Stimulated activated CD4-positive, alpha-beta T cell treated with anti-CD3 and anti-CD28 coated beads, Interleukin-15, amount 100 ng/mL, for 24 hours (primary cell): ENCODE measurements at places on chromosomes 2 and 18.

- DNase-seq, result no peak
Measured at GRCh38 chr2:237566401-237567235, at the start of gene PRLH. TSS of gene PRLH (plus strand) at chr2:237566574. CDS start at chr2:237566574, 0 bp downstream.

GRCh38 chr2:181164699-181165098 is 184.3 kb downstream of the UBE2E3 start:
- no peak for DNase-seq

DNA sequence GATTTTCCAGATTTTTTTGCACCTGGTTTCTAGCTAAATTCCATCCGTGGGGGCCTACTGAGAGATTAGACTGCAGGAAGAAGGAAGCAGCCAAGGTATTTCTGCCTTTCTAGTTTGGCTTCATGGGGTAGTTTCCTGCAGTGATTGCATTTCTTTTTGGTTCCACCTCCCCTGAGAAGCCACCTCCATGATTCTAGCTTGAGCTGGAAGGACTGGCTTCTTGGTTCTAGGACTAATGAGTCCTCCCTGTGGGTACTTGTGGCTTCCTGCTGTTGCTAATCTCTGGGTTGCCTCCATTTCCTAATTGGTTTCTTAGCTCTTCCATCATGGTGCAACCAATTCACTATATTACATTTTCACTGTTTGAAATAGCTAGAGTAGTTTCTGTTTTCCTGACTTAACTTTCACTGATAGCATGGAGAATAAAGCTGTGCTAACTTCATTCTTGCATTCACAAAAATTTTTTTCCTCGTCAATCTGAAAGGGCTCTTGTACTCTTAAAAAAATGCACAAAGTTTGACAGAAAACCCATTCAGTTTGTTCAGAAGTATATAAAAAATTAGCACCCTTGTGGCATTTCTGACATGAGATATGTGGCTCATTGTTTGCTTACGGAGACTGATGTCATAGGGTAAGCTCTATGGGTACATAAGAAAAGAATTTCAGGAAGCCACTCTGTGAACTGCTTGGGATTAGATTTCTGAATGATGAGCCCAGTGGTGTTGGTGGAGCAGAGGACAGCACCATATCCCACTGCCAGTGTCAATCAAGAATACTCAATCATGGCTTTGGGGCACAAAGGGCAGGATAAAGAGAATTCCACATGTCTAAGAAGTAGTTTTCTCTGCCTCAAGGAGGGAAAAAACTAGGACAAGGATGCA is 242.8 kb upstream of the RBMS1 start:
- no peak for DNase-seq

DNA sequence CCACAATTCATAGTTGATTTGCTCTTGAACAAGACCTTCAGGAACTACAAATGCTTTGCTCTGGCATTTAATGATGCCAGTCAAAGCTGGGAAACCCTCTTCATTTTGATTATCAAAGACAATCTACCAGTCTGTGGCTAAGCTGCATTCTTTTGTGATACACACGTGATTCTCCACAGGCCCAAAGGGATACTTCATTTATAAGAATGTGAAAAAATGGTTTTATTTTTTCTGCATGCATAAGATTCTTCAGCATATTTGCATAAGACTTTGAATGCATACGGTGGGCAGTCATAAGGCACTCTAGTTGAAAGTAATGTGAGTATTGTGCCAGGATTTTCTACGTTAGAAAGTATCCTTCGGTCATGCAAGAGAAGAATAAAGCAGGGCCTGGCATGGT is 33.0 kb upstream of the ARL5A start:
- no peak for DNase-seq

DNA sequence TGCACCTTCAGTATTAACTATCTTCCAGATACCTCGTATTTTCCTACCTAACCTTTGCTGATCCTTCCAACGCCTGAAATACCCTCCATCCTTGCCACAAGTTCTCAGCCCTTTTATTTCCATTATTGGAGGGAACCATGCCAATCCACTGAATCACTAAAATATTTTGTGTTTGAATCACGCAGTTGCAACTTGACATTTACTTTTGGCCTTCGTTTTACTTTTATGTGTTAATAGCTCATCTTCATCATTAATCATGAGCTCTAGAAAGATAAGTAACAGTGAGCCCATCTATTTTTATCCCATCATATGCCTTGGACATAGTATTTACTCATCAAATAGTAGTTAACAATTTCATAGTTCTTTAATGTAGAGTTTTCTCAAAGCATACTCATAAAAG is 463.2 kb downstream of the THSD7B start:
- DNase-seq, result no peak

DNA sequence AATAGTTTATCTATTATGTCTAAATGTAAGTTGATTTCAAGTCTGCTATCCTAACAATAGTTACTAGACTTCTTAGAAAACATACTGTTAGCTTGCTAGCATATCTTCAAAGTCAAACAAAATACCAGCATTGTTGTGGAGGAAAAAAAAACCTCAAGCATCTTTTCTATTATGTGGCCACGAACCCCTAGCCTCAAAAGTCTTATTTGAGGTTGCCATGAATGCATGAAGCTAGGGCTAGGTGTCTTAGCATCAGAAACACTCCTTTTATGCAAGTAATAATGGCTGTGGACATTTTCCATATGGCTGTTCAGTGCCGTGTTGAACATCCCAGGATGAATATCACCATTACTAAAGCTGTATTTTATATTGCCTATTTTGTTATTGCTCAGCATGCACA is 86.6 kb upstream of the OTX1 start:
- no peak for DNase-seq

- DNase-seq, result no peak
Measured at GRCh38 chr2:164823126-164823525, 18.5 kb downstream of the COBLL1 start.

GRCh38 chr18:58276789-58277739 is 233.0 kb downstream of the NEDD4L start:
- no peak for DNase-seq

DNA sequence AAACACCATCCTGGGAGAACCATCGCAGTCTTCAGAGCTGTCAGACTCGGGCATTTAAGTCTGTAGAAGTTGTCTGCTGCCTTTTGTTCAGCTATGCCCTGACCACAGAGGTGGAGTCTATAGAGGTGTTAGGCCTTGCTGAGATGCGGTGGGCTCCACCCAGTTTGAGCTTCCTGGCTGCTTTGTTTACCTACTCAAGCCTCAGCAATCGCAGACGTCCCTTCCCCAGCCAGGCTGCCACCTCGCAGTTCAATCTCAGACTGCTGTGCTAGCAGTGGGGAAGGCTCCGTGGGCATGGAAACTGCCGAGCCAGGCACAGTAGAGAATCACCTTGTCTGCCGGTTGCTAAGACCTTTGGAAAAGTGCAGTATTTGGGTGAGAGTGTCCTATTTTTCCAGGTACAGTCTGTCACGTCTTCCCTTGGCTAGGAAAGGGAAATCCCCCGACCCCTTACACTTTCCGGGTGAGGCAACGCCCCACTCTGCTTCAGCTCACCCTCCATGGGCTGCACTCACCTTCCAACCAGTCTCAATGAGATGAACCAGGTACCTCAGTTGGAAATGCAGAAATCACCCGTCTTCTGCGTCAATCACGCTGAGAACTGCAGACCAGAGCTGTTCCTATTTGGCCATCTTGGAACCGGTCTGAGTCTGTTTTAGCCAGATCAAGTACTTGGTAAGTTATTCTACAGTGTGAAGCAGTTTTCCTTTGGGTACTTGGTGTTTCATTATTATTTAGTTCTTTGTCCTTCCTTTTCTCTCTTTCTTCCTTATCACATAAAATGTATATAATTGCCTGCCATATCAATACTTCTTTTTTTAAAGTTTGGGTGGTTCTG is 71.5 kb downstream of the CDC42EP3 start:
- peak; percentile 31 for DNase-seq

DNA sequence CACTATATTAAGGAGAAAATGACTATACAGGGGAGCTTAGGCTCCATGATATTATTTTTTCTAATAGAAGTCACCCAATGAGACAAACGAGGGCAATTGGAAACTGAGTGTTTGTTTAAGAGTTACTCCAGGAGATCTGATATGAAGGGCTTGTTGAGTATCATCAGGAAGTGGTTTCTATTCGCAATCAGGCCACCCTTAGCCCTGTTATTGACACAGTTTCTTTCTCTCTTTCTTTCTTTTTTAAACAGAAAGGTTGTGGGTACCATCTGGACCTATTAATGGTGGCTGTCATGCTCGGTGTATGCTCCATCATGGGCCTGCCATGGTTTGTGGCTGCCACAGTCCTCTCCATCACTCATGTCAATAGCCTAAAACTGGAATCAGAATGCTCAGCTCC is 117.3 kb downstream of the DPP4 start:
- no peak for DNase-seq

GRCh38 chr18:46482831-46483230 is 174.2 kb downstream of the LOXHD1 start:
- no peak for DNase-seq

- DNase-seq, result no peak
Measured at GRCh38 chr2:20352581-20353216, 2.1 kb upstream of the PUM2 start.
